ENCODE measurements at places on chromosomes 1 and 21.
A peak's percentile ranks its signal among the peaks of the same experiment; 100 is the strongest.

- DNase-seq = no peak
Measured at GRCh38 chr1:168088511-168089325, 48.0 kb downstream of the GPR161 start.

DNA sequence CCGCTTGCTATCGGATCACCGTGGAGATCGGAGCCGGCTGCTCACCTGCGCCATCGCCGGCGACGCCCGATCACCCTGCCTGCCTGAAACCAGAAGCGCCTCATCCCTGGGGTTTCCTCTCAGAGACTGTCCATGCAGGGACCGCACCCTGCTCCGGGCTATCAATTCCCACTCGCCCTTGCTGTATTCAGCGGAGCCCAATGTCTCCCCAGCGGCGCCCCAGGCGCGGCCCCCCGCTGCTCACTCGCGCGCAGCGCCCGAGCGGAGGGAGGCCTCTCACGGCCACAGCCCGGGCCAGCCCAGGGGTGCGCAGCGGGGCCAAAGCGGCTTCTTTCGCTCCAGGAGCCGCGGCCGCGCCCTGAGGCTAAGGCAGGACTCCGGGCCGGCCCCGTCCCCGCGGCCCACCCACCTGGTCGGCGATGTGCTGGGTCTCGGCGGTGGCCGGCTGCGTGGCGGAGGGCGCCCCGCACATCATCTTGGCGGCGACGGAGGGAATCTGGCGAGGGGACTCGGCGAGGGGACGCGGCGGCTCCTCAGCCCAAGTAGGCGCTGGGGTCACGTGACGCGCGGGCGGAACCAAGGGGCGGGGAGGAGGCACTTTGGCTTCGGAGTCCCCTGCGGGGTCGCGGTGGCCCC is at the start of gene CSTB:
TSS of gene CSTB (minus strand) at position 514 of the 636 bp plus-strand sequence. CDS start at position 475, 39 bp downstream.
- DNase-seq = peak; percentile 91

- DNase-seq = no peak
Measured at GRCh38 chr21:45126204-45126626, 51.8 kb downstream of the ADARB1 start.

- no peak for DNase-seq
Measured at GRCh38 chr1:38168365-38168764, 121.8 kb upstream of the POU3F1 start.

DNA sequence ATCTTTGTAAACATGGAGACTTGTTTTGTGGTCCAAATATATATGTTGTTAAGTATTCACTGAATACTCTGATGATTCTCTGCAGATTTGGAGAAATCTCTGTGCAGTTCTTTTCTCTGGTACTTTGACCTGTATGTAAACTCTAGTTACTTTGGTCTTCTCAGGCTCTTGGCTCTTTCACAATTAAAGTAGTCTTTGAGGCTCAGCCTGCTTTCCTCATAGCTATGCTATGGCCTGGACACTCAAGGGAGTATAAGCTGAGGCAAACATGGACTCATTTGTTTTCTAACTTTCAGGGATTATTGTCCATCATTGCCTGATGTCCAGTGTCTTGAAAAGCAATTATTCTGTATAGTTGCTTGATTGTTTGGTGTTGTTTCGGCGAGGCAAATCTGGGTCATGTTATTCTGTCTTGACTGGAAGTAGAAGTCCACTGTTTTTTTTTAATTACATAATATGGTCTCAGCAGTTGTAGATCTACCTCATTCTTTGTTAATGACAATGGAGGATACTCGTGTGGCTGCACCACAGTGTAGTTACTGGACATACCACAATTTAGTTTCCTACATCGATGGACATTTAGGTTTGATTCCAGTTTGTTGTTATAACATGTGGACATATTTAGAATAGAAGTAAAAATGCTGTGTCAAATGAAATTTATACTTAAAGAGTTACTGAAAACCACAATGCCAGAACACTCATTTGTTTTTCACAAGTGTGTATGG is 9.2 kb downstream of the PTBP2 start:
- DNase-seq = no peak

- DNase-seq = no peak
Measured at GRCh38 chr1:192100686-192101468, 57.4 kb upstream of the RGS18 start.

DNA sequence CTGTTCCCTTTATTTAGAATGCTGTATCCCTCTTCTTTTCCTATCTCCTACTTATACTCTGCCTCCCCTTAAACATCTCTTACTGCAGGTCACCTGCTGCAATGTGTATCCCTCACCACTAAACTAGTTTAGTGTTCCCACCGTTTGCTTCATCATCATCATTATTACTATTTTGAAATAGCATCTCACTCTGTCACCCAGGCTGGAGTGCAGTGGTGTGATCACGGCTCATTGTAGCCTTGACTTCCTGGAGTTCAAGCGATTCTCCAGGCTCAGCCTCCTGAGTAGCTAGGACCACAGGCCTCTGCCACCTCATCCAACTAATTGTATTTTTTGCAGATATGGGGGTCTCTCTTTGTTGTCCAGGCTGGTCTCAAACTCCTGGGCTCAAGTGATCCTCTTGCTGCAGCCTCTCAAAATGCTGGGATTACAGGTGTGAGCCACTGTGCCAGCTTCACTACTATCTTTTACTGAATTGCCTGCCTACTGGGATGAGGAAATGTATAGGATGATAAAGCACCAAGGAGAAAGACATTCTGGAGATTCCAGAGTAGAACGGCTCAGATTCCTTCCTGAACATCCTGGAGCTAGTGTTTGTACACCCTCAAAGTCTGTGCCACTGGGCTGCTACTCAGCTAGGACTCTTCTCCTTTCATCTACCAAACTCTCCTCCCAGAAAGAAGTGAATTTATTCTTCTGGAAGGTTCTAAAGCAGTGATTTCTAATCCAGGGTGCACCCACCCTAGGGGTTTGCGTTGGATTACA is 8.6 kb upstream of the IFNAR1 start:
- DNase-seq = no peak

GRCh38 chr1:6743189-6744101 is 41.8 kb upstream of the CAMTA1 start:
- peak; percentile 69 for DNase-seq

DNA sequence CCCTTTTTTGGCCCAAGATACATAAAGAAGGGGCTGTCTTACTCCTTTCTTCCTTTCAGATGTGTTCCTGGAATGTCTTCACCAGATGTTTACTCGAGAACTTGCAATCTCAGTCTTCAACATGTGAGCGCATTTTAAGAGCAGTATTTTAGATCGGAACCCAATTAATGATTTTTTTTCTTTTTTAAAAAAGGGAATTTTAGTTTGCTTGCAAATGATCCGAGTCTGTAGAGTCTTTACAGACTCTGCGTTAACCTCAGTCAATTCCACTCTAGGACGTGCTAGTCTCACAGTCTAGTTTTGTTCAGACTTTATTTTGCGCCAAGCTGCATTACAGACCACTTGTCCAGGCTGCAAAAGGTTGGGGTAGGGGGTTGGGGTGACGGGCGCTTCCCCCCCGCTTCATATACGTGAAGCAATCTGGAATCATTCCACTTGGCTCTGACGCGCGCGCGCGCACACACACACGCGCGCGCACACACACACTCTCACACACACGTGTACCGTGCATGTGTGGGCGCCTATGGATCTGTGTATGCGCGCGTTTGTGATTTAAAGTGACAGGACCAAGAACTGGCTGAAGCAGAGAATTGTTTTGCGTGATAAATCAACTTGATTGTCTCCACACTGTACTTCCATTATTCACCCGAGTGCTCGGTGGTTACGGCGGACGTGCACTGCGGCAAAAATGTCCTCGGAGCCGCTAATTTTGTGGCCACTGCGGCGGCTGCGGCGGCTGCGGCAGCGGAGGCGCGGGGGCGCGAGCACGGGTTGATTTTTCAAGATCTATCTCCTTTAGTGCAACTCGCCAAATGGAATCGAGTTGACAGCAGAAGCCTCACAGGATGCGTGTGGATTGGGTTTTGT is 25.6 kb upstream of the NFIA start:
- peak; percentile 71 for DNase-seq

DNA sequence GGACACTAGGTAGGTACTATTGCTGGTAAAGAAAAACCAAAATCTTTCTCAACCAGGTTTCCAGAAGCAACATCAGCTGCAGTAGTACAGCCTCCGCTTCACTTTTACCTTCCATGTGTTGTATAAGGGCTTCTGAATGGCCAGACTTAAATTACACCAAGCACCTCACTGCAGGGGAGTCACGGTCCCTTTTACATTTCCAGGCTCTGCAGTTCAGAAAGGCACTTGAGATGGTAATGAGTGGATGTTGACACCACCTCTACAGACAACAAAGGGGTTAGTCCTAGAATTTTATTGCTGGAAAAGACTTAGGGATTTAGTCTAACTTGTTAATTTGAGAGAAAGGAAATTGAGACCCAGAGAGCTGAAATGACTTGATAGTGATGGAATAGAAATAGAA is 12.0 kb upstream of the DUSP12 start:
- no peak for DNase-seq

DNA sequence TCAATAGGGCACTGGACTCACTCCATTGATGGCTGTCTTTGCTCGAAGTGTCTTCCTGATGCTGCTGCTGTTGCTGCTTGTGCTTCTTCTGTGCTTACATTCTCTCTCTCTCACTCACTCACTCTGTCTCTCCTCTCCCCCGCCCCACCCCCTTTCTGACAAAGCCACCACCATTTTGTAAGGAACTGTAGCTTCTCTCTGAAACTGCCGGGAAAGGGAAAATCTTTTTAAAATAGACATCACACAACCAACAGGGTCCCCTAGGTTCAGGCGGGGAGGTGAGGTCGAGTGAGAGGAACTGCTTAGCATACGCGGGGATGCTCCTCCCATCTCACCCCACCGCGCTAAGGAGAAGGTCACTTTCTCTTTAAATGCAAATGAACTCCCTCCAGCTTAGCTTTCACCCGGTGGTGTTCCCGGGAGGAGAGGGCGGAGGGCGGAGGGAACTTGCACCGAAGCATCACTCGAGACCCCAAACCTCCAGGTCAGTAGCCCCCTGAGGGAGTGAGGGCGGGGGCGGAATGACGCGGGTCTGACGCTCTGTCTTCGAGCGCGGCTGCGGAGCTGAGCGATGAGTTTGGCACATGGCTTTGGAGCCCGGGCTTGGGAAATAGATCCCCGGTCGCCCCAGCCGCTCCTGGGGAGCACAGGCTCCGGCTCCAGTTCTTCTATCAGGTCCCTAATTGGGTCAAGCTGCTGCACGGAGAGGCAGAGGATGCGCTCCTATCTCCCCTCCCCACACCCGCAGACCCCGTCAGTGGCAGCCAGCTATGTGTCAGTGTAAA is at the start of gene CCDC28B:
TSS of gene CCDC28B (plus strand) at position 370 of the 785 bp plus-strand sequence. CDS start 1,341 bp downstream, outside the sequence.
- peak; percentile 76 for DNase-seq

DNA sequence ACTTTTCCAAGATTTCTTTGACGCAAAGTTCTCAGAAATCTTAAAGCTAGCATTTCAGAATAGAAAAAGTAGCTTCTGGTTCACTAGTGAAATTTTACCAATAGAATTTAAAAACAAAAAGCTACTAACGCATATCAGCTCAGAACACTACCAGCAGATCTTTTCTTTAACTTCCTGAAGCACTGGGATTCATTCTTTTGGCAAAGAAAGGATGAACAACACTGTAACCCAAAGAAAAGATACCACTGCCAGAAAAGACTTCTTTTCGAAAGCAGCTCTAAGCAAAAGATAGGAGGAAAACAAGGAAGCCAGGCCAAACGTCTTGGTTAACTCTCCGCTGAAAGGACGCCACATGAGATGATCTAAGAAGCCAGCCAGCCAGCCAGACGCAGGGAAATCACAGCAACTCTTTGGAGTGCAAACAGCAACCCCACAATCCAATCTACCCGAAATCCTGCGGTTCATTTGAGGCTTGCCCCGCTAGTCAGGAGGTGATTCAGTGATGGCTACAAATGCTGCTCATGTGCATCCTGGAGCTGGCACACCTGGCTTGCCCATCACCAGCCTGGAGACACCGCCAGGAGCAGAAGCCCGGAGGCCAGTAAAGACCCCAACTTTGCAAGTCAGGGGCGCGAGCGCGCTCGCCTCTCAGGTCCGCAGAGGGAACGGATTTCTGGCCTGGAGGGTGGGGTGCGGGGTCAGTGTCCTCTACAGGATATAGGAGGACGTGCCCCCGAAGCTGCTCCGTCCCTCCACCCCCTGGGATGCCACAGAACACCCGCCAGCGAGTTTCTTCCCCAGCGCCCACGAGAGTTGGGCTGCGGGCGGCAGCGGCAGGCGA is 812 bp downstream of the NBPF1 start:
- DNase-seq = peak; percentile 89

DNA sequence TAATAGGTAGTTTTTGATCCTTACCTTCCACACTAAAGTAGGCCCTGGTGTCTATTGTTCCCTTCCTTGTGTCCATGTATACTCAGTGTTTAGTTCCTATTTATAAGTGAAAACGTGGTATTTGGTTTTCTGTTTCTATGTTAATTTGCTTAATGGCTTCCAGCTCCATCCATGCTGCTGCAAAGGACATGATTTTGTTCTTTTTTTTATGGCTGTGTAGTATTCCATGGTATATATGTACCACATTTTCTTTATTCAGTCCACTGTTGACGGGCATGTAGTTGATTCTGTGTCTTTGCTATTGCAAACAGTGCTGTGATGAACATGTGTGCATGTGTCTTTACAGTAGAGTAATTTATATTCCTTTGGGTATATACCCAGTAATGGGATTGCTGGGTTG is 20.8 kb downstream of the PRCC start:
- DNase-seq = no peak

GRCh38 chr1:63264161-63264560 is 58.2 kb upstream of the FOXD3 start:
- no peak for DNase-seq

DNA sequence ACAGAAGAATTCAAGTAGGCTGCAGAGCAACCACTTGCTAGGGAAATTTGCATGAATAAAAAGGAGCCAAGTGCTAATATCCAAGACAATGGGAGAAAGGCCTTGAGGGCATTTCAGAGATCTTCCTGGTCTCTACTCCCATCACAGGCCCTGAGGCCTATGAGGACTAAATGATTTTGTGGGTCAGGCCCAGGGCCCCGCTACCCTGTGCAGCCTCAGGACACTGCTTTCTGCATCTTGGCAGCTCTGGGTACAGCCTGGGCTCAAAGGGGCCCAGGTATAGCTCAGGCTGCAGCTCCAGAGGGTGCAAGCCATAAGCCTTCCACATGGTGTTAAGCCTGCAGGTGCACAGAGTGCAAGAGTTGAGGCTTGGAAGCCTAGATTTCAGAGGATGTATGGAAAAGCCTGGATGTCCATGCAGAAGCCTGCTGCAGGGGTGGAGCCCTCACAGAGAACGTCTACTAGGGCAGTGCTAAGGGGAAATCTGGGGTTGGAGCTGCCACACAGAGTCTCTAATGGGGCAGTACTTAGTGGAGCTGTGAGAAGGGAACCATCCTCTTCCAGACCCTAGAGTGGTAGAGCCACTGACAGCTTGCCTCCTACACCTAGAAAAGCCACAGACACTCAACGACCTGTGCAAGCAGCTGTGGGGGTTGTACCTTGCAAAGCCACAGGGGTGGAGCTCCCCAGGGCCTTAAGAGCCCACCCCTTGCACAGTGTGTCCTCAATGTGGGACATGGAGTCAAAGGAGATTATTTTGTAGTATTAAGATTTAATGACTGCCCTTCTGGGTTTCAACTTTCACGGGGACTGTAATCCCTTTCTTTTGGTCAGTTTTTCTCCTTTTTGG is 13.7 kb upstream of the ACTRT2 start:
- DNase-seq = no peak

Measured in Ammon's horn (tissue), 1 donor.